ENCODE measurements at places on chromosomes 5 and 9.
A peak's percentile ranks its signal among the peaks of the same experiment; 100 is the strongest.

- DNase-seq, result no peak
These were observed 252.1 kb downstream of the SMARCA2 start for GRCh38 chr9:2267181-2267745.

- no peak for DNase-seq
These were observed 84.2 kb upstream of the ERCC6L2 start for GRCh38 chr9:95791286-95791685.

- DNase-seq, result no peak
These were observed 32.9 kb downstream of the SCAI start for GRCh38 chr9:125110464-125110863.

DNA sequence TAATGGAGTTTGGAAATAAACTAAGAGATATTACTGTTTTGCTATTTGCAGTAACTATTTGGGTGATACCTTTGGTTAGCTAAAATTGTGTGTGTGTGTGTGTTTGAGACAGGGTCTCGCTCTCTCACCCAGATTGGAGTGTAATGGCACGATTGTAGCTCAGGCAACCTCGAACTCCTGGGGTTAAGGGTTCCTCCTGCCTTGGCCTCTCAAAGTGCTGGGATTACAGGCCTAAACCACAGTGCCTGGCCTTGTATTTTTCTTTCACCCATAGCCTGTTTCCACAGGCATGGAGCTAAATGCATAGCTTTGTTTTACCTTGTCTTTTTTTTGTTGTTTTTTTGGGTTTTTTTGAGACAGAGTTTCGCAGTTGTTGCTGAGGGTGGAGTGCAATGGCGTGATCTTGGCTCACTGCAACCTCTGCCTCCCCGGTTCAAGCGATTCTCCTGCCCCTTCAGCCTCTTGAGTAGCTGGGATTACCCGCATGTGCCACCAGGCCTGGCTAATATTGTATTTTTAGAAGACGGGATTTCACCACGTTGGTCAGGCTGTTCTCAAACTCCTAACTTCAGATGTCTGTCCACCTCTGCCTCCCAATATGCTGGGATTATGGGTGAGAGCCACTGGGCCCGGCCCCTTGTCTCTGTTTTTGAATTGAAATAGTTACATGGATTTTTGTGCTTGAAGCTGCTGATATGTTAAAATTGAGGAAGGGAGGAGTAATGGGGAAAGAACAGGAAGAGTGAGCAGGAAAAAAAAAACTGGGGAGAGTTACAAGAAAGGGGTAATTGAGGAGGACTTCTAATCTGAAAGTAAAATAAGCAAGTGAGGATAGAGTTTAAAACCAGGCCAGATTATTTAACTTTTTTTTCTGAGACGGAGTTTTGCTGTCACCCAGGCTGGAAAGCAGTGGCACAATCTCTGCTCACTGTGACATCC, 5.7 kb downstream of the GPBP1 start:
- no peak for DNase-seq

- peak; percentile 47 for DNase-seq
These were observed 3.1 kb downstream of the KLF9 start for GRCh38 chr9:70411121-70411929.

Data from right kidney (tissue), 9 donors.